ENCODE measurements at places on chromosomes 5 and 9. TPM values are rescaled to one million over a fixed set of nuclear protein-coding genes. Genes with fewer than 3 reads are reported as not detected.

GRCh38 chr5:180498378-180498777, 4.2 kb downstream of the CNOT6 start:
- no peak for DNase-seq

The CD72 gene
- total RNA-seq, result 18.4 TPM

DNA sequence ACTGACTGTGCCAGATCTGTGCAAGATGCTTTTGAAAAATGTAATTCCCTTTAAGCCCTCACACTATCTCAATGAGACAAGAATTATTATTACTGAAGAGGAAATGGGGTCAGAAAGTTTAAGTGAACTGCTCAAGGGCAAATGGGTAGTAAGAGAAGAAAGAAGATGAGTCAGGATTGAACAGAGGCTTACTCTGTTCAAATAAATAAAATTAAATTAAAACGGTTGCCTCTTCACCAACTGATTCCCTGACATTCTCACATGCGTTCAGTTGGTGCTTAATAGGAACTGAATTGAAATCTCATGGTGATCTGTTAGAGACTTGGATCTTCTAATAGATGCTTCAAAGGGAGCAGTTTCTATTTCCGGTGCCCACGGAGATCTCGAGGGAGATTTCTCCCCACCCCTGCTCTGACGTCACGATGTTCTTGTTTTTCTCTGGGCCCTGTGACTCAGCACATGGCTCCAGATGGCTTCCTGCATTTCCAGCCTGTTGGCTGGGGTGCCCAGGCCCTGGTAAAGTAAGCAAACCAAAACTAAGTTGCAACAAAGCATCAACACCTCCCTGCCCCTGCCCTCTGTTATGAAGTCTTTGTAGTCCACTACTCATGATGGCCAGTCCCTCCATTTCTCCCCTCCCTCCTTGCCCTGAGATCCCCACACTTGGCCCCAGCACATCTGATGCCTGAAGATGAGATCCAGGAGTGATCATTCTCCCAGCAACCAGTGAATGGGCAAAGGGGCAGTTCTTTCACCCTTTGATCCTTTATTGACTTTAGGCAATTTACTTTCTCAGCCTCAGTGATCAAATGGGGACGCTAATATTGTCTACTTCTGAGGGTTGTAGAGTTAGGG, 106.1 kb upstream of the CPEB4 start:
- DNase-seq, result peak; percentile 29

DNA sequence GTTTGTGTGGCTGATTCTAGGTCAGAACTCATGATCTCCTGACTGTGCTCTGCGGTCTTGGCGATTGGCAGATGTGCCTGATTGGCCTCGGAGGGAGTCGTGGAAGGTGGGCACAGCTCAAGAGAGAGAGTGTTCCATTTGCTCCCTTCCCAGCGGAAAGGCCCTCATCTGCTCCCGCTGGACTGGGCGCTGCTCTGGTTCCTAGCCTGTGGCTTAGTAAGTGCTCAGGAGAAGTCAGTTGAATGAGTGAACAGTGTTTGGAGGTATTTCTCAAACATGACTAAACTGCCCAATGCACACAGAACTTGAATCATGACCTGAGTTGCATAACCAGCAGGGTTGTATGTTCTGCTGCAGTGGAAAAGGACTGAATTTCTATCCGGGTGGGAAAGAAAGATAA, 120.2 kb upstream of the PITX1 start:
- no peak for DNase-seq

- no peak for DNase-seq
Observed at GRCh38 chr5:137453483-137454080, 45.5 kb downstream of the SPOCK1 start.

GRCh38 chr5:73273379-73274050, 100.5 kb downstream of the TMEM174 start:
- DNase-seq, result no peak

- no peak for DNase-seq
Observed at GRCh38 chr5:103866169-103866568, 303.6 kb upstream of the NUDT12 start.

DNA sequence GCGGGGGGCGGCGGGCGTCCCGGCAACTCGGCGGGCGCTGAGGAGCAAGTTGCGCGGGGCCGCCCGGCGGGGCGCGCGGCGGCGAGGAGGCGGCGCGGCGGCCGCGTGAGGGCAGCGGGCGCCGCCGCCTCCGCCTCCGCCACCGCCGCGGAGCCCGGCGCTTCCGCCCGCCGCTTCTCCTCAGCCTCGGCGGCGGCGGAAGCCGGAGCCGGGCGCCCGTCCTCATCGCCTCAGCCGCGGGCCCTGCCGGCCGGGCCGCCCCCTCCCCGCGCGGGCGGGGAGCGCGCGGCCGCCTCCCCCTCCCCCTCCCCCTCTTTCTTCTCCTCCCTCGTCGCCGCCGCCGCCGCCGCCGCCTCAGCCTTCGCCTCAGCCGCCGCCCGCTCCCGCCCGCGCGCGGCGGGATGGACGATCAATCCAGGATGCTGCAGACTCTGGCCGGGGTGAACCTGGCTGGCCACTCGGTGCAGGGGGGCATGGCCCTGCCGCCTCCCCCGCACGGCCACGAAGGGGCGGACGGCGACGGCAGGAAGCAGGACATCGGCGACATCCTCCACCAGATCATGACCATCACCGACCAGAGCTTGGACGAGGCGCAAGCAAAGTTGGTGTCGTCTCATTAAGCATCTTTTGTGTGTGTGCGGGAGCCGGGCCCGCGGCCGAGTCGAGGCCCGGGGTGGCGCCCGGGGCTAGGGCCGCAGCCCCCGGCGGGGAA, at the start of gene PBX3:
Gene PBX3 (plus strand): TSS at position 321 of the 712 bp plus-strand sequence.
- DNase-seq, result peak; percentile 71

DNA sequence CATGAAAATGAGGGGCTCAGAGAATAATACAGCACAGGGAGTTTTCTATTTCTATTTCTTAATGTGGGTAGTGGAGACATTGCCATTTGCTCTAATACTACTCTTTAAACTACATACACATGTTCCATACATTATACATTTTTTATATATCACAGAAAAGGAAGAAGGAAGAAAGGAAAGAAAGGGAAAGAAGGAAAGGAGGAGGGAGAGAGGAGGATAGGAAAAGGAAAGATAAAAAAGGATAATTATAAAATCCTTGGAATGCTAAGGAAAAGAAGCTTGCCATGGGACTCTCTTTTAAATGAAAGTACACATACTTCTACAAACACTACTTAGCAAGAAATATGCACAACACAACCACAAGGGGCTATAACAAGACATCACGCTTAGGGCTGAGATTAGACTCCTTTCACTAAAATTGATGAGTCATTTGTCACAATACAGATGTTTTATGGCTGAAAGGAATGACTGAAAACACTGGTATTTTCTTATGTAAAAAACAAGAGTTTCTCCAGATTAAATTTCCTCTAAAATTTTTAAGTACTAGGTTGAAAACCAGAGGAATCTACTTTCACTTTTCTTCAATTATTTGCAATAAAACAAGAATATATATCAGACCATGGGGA, 219.8 kb downstream of the ARL15 start:
- DNase-seq, result no peak

- DNase-seq, result no peak
Observed at GRCh38 chr9:78443946-78444345, 147.0 kb downstream of the PSAT1 start.

GRCh38 chr5:131226899-131227298, 37.0 kb upstream of the CDC42SE2 start:
- no peak for DNase-seq

DNA sequence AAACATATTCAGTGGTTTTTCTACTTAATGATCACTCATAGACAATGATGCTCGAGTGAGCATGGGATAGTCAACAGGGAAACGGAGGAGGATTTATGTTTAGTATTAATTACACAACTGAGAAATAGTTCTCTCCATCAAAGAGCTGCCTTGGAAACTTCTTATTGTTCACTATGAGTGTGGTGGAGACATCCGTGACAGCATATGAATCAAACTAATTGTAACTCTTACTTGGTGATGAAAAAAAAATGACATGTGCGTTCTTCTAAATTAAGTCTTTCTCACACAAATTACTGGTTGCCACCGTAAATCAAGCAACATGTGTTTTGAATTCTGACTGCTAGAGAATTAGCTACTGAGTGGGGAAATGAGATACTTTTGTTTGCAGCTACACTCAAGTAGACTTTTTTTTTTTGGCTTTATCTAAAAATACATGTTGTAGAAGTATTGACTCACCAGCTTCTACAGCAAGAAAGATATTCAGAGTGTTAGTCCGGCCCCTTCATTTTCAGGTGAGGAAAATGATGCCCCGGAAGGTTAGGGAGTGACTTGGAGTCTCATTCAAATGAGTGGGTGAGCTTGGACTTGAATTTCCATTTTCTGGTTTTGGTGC, 179.4 kb downstream of the CFAP90 start:
- DNase-seq, result no peak

- DNase-seq, result no peak
Observed at GRCh38 chr5:172933238-172933637, 26.0 kb upstream of the RPL26L1 start.

- DNase-seq, result no peak
Observed at GRCh38 chr9:105967797-105968196, 273.5 kb downstream of the TMEM38B start.

DNA sequence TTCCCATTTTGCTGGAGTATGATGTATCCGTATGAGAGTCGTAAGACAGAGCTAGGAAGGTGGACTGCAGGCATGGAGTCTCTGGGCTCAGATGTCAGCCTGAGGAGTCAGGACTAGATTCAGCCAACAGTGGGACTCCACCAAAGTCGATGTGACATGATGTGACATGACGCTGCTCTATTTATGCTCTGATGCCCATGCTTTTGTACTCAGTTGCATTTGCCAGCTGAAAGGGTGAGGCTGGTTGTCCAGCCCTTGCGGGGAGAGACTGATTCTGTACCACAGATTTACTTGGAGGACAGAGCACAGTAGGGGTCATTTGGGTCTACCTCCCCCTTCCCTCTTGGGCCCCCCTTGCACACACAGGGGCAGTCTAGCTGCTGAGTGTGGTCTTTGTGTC, 88.5 kb upstream of the ATG10 start:
- no peak for DNase-seq

GRCh38 chr5:17748201-17748600, 113.9 kb downstream of the TAF11L14 start:
- DNase-seq, result no peak

DNA sequence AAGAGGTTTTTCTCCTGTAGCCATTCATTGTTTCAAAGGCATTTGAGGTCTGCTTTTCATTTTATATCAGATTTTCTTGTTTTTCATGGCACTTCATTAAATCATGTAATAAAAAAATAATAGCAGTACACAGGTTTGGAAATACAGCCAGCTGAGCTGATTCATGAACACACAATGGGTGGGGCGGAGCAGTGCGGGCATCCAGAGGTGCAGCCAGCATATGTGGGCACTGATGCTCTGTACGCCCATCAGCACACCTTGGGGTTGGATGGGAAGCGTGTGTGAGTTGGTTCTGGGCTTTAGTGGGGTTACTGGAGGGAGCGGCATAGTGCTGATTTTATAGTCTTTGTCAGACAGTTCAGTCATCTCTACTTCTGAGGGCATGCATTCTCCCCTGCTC, 54.2 kb upstream of the IRX4 start:
- no peak for DNase-seq

DNA sequence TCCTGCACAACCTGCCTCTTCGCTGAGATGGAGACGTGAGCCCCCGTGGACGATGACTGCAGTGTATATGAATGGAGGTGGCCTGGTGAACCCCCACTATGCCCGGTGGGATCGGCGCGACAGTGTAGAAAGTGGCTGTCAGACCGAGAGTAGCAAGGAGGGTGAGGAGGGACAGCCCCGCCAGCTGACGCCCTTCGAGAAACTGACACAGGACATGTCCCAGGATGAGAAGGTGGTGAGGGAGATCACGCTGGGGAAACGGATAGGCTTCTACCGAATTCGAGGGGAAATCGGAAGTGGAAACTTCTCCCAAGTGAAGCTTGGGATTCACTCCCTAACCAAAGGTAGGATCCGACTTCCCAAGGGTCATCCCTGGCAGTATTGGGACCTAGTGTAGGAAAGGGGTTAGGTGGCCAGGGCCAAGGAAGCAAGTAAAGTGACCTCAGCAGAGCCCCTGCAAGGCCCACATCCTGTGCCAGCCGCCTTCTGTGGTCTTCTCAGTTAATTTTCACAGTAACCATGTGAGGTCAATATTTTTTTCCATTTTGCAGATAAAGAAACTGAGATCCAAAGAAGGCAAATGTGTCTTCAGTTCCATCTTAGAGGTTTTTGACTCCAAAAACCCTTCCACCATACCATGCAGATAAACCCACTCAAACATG, 53.8 kb downstream of the NIM1K start:
- DNase-seq, result no peak

Measured in activated naive CD8-positive, alpha-beta T cell treated with anti-CD3 and anti-CD28 coated beads, Interleukin-2, amount 10 ng/mL, durations not matched to agents 7 days and 5 days (primary cell).